Hematopoietic multipotent progenitor cell treated with erythropoietin and hydrocortisone succinate and interleukin-3 and kit ligand, for 15 days (in vitro differentiated cells): ENCODE measurements at places on chromosomes 7 and 10.

DNA sequence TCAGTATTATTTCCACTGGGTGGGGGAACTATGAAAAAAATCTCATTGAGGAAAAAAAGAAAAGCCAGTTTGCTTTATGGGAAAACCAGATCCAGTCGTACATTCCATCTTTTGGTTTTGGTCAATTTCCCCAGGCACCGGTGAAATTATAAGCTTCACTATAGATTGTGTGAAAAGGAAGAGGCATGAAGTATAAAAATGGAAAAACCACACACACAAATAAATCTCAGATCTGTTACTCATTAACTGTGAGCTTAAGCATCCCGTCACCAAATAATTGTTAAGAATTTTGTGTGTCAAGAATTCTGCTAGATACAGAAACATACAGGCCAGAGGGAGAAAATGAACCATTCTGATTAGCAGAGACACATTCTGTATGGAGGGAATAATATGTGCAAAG, 405.5 kb upstream of the CELF2 start:
- no peak for DNase-seq

DNA sequence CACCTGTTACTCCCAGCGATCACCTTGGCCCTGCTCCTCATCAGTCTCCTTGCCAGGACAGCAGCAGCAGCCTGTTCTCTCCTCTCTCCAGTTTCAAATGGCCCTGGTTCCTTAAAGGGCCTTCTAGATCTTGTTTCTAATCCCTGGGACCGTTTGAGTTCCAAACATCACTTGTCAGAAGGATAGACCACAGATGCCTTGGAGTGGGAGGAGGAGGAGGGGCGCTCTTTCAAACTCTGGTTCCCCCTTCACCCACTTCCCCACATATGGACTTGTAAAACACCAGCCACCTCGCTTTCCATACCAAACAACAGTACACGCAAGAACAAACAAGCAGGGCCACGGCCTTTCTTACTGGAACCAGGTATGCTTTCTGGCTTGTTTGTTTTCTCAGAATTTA, 104.8 kb downstream of the PLXNA4 start:
- no peak for DNase-seq

DNA sequence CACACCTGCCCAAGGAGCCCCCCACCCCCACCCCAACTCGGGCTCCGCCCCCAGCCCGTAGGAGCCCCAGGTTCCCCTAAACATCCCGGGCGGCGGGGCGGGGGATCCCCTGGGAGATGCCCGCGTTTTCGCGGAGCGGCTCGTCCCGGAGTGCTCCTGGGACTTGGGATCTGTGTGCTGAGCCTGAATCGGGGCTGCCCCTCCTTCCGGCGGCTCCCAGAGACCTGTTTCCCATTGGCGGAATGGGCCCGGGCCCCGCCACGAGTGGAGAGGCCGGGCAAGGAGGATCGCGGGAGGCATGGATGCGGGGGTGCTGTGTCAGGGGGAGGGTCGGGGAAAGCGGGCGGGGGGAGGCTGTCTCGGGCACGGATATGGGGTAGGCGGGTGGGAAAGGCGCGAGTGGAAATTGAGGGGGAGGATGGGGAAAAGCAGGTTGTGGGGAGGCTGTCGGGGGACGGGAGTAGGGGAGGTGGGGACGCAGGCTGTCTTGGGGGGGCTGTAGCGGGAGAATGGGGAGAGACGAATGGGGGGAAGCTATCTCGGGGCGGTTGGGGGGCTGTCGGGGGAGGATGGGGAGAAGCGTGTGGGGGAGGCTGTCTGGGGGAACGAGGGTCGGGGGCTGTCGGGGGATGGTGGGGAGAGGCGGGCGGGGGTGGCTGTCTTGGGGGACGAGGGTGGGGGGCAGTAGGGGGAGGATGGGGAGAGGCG, 572 bp upstream of the BHLHA15 start:
- no peak for DNase-seq

DNA sequence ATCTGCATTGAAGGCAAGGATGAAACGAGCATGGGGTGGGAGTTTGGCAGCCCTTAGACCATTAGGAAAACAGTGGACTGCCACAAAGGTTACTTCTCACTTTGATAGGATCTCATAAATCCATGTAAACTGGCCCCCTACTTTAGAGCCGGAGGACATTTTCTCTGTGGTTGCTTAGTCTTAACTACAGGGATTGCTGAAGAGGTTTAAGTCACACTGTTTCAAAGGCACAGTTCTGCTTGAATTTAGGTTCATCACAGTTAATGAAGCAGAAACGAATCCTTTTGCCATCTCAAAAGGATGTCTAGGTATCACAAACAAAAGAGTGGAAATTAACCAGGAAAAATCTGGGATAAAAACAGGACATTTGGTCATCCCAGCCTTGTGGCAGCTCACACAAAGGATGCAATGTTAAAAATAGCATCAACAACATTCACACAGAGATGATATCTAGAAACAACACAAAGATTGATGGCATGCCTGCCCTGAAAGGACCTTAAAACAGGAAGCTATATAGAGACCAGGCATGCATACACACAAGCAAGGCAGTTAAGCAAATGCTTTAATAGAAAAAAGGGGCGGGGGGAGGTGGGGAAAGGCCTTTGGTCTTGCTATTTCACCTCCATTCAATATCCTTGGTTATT, 74.0 kb downstream of the DOCK4 start:
- DNase-seq = no peak

DNA sequence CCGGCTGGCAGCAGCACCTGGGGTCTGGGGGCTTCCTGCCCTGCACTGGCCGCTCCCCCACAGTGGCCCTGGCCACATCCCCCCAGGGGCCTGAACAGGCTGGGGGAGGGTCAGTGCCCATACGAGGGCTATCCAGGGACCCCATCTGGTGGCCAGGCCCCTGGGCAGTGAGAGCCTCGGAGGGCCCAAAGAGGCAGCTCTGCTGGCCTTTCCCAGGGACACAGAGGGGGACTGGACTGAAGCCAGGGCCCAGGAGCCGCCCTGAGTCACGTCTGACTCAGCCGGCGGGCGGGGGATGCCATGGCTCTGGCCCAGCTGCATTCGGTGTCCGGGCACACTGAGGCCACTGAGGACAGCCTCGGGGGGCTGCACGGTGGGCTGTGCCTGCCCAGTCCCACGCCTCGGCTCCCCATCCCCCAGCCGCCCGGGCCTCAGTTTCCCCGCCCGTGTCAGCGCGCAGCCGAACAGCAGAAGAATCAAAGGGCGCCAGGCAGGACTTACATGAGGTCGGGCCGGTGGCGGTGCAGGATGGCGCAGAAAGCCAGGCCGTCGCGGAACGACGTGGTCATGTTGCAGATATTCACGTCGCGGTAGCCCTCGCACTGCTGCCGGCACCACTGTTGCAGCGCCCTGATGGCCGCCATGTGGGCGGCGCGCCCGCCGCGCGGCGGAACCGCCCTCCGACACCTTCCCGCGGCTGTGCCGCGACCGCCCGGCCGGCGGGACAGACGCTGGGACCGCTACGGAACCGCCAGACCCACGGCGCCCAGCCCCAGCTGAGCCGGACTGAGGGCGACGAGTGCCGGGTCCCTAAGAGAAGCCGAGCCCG, at the start of gene MICALL2:
Gene MICALL2 (minus strand): TSS at position 788 of the 829 bp plus-strand sequence. CDS start 144 bp downstream, at position 644.
- peak; percentile 88 for DNase-seq

DNA sequence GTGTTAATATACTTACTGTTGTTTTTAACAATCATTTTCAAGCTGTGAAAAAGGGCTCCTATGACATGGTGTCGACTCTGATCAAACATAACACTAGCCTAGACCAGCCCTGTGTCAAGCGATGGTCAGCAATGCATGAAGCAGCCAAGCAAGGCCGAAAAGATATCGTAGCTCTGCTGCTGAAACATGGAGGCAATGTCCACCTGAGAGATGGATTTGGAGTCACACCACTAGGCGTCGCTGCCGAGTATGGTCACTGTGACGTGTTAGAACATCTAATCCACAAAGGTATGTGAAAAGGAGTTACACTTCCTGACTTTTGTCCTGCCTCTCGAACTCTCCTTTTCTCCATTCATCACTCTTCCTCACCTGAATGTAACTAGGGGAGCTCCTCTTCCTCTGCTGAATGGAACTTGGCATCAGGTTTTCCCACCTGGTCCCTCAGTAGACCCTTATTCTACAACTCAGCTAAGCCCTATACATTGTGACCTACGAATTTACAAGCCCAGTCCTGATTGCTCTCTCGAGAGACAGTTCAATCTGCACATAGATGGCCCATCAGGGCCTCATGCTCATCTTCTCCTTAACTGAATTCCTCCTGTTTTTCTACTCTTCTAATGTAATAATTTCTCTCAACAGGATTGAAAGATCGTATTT, 23.0 kb downstream of the ASB15 start:
- peak; percentile 59 for DNase-seq

GRCh38 chr7:149811221-149811620, 27.0 kb upstream of the ZNF862 start:
- DNase-seq = no peak

- no peak for DNase-seq
Measured at GRCh38 chr7:147525325-147525724, 1065.2 kb upstream of the C7orf33 start.

- DNase-seq = no peak
Measured at GRCh38 chr7:138662076-138662990, 38.8 kb downstream of the SVOPL start.

- no peak for DNase-seq
Measured at GRCh38 chr7:131544449-131545301, 11.8 kb downstream of the PODXL start.

DNA sequence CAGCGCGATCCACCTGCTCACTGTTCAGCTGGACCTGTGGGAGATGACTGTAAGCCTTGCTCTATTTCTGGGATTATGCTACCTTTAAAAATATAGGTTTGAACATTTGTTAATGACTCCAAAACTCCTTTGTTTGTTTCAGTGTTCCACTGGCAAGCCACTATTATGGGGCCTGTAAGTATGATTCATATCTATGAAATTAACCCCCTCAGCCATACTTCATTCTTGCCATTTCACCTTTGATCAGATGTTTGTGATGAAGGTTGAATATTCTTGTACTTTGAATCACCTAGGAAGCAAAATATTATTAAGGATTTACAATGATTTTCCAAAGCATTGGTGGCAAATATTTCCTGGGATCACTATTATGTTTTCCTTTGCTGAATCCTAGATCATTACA, 23.9 kb upstream of the TFAM start:
- DNase-seq = no peak

- DNase-seq = no peak
Measured at GRCh38 chr10:115951242-115951641, 321.8 kb downstream of the GFRA1 start.

- DNase-seq = no peak
Measured at GRCh38 chr7:28977881-28978280, 19.8 kb upstream of the TRIL start.

DNA sequence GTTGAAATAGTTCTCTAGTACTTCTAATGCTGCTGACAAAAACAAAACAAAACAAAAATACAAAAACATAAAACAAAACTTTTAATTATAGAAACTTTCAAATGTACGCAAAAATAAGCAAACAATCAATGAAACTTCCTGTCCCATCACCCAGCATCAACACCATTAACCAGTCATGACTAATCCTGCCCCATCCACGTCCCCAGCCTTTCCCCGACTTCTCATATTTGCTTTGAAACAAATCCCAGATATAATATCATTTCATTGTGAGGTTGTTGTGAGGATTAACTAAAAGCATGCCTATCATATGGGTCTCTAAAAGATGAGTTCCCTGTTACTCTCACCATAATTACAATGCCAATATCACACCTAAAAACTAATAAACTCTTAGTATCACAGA, 55.7 kb downstream of the CSTF2T start:
- no peak for DNase-seq

DNA sequence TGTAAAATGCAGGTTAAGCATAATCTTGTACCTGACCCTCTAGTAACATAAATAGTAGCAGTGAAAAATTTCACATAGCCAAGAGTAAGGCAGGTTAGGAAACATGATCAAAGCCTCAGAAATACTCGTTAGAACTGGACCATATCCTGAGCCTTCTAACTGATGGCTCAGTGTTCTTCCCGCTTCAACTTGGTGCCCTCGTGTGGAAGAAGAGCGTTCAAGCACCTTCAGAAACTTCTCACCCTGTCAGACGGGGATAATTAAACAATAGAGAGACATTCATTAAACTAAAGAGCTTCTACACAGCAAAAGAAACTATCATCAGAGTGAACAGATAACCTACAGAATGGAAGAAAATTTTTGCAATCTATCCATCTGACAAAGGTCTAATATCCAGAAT, 124.5 kb downstream of the MYOF start:
- no peak for DNase-seq

- no peak for DNase-seq
Measured at GRCh38 chr10:55024713-55025112, 223.7 kb upstream of the PCDH15 start.

DNA sequence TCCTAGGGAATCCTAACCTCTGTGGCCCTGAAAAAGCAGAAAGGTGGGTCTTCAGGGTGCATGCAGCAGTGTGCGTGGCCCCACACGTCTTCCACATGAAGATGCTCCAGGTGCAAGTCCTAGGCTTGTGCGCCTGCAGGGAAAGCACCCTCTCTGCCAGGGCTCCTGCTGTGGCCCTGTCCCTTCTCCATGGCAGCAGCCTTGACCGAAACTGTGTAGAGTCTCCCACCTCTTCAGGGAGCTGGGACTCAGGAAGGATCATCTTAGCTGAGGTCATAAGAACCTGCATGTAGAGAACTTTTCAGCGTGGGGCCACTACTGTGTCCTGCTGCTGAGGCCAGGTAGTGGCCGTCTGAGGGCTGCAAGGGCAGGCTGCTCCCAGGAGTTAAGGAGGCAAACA, 6.3 kb upstream of the CSGALNACT2 start:
- no peak for DNase-seq

GRCh38 chr7:117841011-117841410, 32.2 kb downstream of the CTTNBP2 start:
- no peak for DNase-seq

- no peak for DNase-seq
Measured at GRCh38 chr7:152923711-152924110, 164.2 kb downstream of the ACTR3B start.

GRCh38 chr7:116138202-116138801, 72.0 kb upstream of the TES start:
- peak; percentile 17 for DNase-seq

GRCh38 chr10:99297033-99297432, 32.1 kb upstream of the CNNM1 start:
- DNase-seq = no peak

- peak; percentile 52 for DNase-seq
Measured at GRCh38 chr10:11724938-11725776, 17.0 kb upstream of the ECHDC3 start.

GRCh38 chr10:86718556-86718955, 37.9 kb upstream of the BMPR1A start:
- no peak for DNase-seq

- no peak for DNase-seq
Measured at GRCh38 chr7:139743267-139743966, 34.4 kb downstream of the HIPK2 start.

DNA sequence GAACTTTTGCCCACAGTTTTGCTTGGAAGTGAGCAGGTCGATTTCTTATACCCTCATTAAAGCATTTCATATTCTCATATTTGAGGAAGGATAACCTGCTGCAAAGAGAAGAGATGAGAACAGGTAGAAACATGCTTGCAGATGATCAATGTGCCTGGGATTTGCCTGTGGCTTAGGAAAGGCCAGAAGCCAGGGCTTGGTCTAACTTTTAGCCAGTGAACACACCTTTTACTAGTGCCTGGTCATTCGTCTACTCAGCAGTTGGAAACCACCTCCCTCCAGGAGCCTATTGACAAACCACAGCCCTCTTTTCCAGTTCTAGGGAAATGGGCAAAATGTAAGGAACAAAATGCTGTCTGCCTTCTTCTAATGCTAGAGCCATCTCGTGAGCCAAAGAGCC, 518.3 kb downstream of the ADRA2A start:
- no peak for DNase-seq
